ENCODE measurements at places on chromosomes 2 and 18. TPM values are rescaled to one million over a fixed set of nuclear protein-coding genes. Genes with fewer than 3 reads are reported as not detected.

SRD5A2 gene
- total RNA-seq, result 0.18 TPM

DNA sequence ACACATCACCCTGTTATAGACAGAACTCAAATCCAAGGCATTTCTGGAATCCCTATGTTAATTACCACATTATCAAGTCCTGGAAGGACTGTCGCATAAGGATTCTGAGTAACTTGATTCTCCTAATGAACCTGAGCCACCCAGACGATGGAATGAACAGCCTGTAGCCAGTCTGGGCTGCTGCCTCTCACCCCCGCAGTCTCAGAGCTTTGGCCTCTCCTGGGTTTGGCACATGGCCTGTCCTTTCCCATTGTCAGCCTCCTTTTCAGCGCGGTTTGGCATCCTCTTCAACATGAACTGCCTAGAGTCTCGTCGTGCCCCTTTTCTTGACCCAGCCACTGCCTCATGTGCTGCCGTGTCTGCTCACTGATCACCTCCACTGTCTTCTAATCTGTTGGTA, 147.6 kb downstream of the SLC8A1 start:
- no peaks in the 10 kb centered on the region for H3K27me3 ChIP-seq
- no peaks in the 10 kb centered on the region for H3K36me3 ChIP-seq
- DNase-seq, result no peak
- H3K4me1 ChIP-seq, result no peaks in the 10 kb centered on the region
- H3K4me3 ChIP-seq, result no peak overlapping the region
- no peak overlapping the region for H3K27ac ChIP-seq

TTC27 gene
- 3.8 TPM for total RNA-seq

DNA sequence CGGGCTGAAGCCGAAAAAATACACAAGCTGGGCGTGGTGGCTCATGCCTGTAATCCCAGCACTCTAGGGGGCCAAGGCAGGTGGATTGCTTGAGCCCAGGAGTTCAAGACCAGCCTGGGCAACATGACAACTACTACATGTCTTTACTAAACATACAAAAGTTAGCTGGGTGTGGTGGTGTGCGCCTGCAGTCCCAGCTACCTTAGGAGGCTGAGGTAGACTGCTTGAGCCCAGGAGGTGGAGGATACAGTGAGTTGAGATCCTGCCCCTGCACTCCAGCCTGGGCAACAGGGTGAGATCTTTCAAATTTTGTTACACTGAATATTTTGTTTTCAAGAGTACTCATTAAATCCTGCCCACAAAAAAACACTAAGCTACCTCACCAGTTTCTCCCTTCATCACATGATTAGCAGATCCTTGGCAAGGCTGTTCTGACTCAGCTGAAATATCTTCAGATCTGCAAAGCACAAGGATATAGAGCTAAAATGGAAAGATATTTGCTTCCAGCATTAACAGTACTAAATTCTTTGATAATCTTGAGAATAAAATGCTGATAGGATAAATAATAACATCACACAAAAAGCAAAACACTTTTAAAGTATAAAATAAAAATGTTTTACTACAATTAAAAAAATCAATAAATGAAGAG, 28.2 kb upstream of the MCM6 start:
- no peaks in the 10 kb centered on the region for H3K4me1 ChIP-seq
- no peak overlapping the region for H3K27ac ChIP-seq
- peak; percentile 12 for DNase-seq
- no peaks in the 10 kb centered on the region for H3K27me3 ChIP-seq

All from stomach (tissue), 19 donors.